Activated T-cell treated with anti-CD3 and anti-CD28 coated beads for 48 hours (primary cell): ENCODE measurements at places on chromosomes 4 and X.

- DNase-seq, result no peak
Observed at GRCh38 chrX:133961046-133961445, 24.3 kb downstream of the GPC3 start.

DNA sequence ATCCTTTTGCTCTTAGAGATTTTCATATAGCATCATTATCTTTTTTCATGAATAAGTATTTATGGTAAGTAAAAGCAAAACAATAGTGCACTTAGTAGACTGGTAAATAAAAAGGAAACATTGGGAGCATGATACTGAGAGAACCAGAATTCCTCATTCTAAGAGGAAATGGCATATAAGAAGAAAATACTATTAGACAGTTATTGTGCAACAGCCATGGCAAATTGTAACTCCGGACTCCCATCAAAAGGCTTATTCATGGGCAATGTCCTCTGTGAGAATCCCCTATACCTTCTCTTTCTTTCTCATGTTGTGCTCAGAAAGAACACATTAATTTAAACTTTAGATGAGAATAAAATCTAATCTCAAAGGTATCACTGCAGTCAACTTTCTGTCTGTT lies 42.4 kb downstream of the SPATA18 start:
- DNase-seq, result no peak

DNA sequence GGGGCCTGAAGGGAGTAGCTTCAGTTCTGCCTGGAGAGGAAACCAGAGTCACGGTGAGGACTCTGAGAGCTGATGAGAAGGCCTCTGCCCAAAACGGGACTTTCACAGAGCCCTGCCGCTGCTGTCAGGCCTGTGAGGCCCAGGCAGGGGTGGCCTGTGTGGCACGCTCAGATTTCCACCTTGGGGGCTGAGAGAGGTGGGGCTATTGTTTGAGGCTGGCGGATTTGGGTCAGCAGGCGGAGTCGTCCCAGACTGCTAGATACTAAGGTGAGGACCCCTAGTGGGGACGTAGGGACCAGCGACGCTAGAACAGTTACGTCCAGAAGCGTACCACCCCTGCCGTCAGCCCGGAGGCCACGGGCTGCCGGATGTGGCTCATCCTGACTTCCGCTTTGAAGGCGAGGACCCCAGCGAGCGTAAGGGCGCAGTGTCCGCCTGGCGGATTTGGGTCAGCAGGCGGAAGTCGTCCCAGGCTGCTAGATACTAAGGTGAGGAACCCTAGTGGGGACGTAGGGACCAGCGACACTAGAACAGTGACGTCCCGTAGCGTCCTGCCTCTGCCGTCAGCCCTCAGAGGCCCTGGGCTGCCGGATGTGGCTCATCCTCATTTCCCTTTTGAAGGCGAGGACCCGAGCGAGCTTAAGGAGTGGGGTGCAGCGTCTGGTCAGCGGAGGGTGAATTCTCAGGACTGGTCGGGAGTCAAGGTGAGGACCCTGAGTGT lies at the start of gene MAGEB1:
MAGEB1 (plus strand) TSS at position 378 of the 721 bp plus-strand sequence. CDS start 3,348 bp downstream, outside the sequence.
- DNase-seq, result no peak

GRCh38 chrX:138504273-138504672 lies 207.2 kb downstream of the FGF13 start:
- no peak for DNase-seq

DNA sequence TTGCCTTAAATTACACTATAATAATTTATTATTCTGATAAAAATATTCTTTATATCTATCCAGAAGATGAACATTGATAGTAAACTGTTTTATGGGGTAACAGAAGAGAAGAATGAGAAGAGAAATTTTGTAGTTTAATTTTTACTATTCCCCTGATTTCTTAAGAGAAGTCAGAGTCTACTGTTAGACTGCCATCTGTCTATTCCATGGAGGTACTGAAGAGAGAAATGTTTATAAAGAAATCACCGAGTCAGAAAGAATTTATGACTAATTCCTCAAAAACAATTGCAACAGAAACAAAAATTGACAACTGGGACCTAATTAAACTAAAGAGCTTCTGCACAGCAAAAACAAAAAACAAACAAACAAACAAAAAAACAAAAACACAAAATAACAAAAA lies 149.9 kb downstream of the FGF16 start:
- no peak for DNase-seq
